ENCODE measurements at places on chromosomes 6 and 20.

DNA sequence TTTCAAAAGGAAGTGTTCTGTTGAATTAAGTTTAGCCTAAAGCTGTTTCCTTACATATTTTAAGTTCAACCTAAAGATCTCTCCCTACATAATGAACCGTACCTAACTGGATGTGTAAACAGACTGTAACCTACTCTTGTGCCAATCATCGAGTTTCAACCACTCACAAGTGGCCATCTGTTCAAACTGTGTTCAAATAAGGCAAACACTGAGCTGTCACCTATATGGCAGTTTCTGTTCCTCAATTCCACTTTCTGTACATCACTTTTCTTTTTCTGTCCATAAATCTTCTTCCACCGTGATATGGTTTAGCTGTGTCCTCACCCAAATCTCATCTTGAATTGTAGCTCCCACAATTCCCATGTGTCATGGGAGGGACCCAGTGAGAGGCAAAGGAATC, 428.6 kb downstream of the HACE1 start:
- no peak for DNase-seq

- DNase-seq, result no peak
Measured at GRCh38 chr6:22476811-22477390, 92.5 kb upstream of the HDGFL1 start.

DNA sequence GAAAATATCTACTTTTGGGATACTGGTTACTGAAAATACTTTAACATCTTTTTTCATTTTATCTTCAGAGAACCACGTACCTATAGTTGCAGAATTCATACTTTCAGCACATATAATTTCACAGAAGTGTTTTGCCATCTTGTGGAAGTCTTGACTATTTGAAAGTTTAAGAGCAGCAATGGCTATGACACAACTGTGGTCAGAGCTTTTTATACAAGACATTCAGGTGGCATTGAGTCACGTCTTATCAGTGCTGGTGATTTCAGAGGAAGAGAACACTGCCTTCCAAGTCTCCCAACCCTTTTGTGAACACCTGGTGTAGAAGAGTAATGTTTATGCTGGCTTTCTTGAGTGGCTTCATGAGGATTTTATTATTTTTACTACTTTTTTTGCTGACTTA, 171.6 kb downstream of the ARID1B start:
- DNase-seq, result no peak

- DNase-seq, result no peak
Measured at GRCh38 chr20:41223112-41223511, 85.8 kb downstream of the PLCG1 start.

- peak; percentile 46 for DNase-seq
Measured at GRCh38 chr20:35952480-35953386, 1.6 kb downstream of the SCAND1 start.

GRCh38 chr20:8642247-8642646, 426.6 kb upstream of the PLCB4 start:
- DNase-seq, result no peak

DNA sequence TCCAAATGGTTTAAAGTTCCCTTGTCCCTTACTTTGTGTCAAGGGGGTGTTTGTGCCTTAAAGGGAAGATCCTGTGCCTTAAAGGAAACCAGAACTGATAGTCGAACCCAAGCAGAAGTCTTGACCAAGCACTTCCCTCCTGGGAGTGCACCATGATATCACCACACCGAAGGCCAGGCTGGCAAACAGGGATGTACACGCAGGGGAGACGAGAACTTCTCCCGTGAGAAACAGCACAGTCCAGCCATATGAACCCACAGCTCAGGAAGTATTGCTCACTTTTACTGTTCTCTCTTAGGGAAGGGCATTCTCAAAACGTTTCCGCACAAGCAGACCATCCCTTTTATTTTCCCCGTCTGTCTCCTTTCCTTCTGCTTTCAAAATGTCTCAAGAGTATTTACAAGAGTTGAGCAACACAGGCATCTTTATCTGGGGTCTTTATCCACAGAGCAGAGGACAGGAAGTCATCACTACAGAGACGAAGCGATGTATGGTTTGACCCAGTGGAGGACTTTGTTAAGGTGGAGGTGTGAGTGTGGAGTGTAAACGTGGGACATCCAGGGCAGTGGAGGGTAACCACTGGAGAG, 12.8 kb upstream of the SERPINB1 start:
- peak; percentile 37 for DNase-seq

GRCh38 chr20:47073766-47074475, 179.3 kb downstream of the EYA2 start:
- DNase-seq, result no peak

DNA sequence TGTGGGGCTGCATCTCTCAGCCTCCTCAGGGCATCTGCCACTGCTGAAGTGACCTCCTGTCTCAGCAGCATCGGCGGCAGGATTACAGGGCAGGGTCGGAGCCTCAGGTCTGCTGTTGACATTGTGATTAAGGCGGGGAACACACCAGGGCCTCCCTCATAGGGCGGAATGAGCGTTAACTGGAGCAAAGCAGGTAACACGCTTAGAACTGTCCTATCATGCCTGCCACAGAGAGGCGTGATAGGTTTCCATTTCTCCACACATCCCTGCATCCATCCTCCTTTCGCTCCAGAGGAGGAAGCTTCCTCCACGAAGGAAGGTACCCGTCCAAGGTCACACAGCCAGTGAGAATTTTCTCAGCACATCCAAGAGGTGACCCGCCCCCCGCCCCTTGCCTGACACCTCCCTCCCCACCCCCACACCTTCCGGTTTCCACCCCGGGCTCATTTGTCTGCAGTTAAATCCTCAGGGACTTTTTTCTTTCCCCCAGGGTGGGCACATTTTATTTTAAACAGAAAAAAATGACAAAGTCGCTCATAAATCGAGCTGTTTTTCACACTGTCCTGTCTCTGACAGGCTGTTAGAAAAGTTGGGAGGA, 200.8 kb downstream of the TFAP2C start:
- DNase-seq, result no peak
